ENCODE measurements at places on chromosomes 12 and 14. TPM values are rescaled to one million over a fixed set of nuclear protein-coding genes. Genes with fewer than 3 reads are reported as not detected.

GRCh38 chr12:10361084-10361483 lies 28.8 kb downstream of the KLRK1 start:
- DNase-seq: peak; percentile 70

DNA sequence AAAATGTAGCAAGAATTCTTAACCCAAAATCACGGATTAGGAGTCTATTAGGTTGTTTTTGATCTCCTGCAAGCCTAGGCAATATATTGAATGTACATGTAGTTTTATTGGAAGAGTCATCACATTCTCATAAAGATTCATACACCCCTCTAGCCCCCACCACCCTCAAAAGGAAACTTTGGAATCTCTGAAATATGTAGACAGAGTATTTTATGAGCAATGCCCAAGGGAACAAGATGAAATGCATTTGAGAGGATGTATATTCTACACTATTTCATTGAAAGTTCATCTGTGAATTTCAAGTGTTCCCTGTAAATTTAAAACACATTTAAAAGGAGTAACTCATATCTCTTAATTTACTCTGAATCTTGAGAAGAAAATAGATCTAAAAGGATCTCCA lies 103.7 kb downstream of the SYT1 start:
- DNase-seq: no peak

- DNase-seq: no peak
These were observed 14.6 kb downstream of the RAPGEF3 start for GRCh38 chr12:47744005-47744651.

DNA sequence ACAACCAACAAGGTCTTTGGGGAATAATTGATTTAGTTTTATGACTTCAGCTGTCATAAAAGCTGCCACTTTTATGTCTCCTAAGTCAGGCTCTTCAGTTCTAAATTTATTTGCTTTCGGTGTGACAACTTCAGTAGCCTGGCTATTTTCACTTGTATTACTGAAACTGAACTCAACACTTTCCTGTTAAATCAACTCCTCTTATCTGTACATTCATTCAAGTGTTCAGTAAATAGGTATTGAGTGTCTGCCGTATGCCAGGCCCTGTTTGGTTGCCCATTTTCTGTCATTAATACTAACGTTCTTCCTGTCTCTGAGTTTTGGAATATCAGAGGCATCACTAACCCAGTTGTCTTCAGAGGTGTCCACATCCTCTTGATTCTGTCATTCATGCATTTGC lies 7.5 kb downstream of the UTP20 start:
- DNase-seq: no peak

DNA sequence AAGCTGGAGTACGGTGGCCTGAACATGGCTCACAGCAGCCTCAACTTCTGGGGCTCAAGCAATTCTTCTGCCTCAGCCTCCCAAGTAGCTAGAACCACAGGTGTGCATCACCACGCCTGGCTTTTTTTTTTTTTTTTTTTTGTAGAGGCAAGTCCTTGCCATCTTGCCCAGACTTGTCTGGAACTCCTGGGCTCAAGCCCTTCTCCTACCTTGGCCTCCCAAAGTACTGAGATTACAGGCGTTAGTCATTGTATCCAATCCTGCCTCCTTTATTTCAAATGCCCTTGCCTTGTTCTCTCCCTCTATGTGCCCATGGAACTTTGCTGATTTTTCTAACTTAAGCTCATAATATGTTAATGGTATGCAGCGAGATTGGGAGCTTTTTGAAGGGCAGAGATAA lies 49.2 kb upstream of the PRICKLE1 start:
- no peak for DNase-seq

DNA sequence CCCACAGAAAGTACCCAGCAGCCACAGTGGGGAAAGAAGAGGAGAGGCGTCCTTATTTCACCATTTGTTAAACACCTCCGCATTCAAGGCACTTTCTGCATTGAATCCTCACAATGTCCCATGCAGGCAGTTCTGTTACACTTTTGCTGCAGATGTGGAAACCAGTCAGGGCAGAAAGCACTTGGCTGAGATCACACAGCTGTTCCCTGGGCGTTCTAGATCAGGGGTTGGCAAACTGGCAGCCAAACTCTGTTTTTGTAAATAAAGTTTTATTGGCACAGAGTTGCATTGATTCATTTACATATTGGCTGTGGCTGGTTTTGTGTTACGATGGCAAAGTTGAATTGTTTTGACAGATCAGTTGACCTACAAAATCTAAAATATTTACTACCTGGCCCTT lies 20.1 kb downstream of the FOXN4 start:
- no peak for DNase-seq

DNA sequence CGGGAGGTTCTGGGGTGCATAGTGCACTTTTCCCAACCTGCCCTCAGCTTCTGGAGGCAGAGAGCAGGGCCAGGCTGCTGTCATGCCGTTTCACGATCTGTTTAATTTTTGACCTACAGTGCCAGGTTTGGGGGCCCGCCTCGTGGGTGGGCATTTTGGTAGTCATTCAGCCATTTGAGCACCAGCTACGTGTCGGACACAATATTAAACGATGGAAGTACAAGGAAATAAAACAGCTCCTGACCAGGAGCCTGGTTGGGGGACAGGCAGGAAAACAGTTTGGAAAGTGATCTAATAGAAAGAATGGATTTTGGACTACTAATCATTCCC lies 708 bp downstream of the FNTB start:
- DNase-seq: no peak

- DNase-seq: no peak
These were observed 3.9 kb downstream of the CD63 start for GRCh38 chr12:55724940-55725309.

DNA sequence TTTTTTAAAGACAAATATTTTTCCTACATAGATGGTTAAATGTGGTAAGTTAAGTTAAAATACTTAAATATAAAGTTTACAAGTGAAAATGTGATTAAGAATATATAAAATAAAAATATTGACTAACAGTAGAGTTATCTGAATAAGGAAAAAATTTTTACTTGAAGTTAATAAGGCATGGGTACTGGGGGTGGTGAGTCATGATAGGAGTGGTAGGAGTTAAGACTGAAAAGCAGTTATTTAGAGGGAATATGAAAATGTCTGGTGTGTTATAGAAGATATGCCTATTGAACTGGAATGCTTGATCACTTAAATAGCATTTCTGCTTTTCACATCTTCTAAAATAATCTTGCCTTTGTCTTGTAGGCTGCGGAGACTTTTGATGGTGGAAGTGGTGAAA lies 68.7 kb downstream of the CCDC91 start:
- DNase-seq: no peak

GRCh38 chr12:107584563-107584962 lies 101.0 kb upstream of the PWP1 start:
- DNase-seq: no peak

GRCh38 chr12:4681732-4682131 lies 32.8 kb downstream of the NDUFA9 start:
- no peak for DNase-seq

DNA sequence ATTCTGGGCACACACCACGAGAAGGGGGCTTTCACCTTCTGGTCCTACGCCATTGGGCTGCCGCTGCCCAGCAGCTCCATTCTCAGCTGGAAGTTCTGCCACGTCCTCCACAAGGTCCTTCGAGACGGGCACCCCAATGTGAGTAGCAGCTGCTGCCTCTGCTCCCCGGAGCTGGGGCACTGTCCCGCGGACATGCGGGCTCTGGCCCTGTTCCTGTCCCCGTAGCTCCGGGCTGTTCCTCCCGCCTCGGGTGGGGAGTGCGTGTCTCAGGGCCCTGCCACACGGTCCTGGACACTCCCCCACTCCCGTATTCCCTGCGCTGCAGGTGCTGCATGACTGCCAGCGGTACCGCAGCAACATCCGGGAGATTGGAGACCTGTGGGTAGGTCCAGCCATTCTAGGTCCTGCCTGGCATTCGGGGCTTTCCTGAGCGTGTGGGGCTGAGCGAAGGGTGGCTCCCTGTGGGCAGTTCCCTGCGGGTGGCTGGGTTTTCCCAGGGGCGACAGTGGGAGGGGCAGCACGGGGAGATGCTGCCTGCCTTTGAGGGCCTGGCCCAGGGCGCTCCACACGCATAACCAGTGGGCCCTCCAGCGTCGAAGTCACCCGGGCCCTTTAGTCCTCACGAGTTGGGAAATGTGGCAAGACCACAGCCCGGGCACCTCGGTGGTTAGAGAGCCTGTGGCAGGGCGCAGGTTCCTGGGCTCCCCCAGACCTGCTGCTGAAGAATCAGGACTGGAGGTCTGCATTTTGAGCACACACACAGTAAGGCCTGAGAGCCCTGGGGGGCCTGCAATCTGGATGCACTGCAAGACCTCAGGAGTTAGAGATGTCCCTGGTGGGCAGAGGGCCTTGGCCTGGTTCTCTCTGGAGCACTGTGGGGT lies 13.5 kb downstream of the HIP1R start:
- no peak for DNase-seq

- no peak for DNase-seq
These were observed 51.5 kb downstream of the EID3 start for GRCh38 chr12:104354868-104355570.

GRCh38 chr12:45327823-45328383 lies 112.0 kb downstream of the ANO6 start:
- DNase-seq: no peak

DNA sequence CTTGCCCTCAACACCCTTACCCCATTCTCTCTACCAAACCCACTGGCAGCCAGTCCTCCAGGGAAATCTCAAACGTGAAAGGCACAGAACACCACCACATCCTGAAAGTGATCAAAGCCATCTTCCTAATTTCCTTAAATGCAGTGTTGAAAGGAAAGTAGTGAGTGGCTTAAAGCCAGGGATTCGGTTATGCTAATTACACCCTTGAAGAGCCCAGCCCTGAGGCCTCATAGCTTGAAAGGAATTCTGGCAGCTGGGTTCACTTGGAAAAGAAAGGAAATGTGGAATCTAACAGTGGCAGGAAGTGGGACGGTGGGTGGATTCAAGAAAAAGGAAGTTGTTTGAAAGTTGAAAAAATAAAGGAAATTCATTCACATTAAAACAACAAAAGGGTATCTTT lies 73.0 kb upstream of the FICD start:
- DNase-seq: no peak

DNA sequence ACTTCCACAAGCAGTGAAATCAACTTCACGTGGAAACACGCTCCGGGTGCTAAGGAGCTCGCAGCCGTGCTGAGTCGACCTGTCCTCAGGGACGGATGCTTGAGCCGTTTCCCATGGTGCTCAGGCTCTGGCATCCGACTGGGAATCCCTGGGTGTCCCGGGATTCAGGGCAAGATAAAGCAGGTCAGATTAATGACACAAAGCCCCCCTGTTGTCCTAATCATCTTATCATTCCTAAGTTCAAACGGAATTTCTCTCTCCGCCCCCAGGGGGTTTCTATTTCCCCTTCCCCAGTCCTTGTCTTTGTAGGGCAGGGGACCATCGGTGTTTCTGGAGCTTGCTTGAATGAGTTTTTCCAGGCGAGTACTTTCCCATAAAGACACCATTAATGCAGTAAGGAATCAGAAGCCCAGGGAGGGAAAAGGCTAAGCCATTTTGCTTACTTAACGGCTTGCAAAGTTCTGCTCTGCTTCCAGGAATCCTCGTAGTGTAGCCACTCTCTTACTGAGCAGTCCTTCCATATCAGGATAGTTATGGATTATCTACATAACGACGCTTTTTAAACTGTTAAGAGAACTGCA lies 116.5 kb downstream of the TMEM132C start:
- no peak for DNase-seq

DNA sequence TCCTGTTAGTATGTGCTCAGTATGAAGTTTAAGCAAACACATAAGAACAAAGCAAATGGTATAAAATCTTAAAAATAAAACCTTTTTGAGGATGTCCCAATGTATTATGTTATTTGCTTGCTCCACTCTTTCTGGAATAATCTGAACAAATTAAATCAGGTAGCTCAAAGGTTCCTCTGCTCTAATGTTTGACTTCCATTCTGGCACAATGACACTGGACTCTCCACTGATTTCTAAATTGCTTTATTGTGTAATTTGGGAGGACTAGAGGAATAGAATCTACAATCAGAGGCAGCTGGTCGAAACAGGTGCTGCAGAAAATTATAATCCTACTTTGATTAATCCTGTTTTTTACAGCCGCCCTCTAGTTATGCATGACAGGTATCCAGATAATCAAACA lies 523.7 kb upstream of the FOXG1 start:
- no peak for DNase-seq

GRCh38 chr12:113236539-113237399 lies 15.5 kb downstream of the TPCN1 start:
- no peak for DNase-seq

GRCh38 chr12:112752303-112752702 lies 39.2 kb upstream of the RPH3A start:
- no peak for DNase-seq

- DNase-seq: no peak
These were observed 8.5 kb downstream of the ORAI1 start for GRCh38 chr12:121634836-121635235.

DNA sequence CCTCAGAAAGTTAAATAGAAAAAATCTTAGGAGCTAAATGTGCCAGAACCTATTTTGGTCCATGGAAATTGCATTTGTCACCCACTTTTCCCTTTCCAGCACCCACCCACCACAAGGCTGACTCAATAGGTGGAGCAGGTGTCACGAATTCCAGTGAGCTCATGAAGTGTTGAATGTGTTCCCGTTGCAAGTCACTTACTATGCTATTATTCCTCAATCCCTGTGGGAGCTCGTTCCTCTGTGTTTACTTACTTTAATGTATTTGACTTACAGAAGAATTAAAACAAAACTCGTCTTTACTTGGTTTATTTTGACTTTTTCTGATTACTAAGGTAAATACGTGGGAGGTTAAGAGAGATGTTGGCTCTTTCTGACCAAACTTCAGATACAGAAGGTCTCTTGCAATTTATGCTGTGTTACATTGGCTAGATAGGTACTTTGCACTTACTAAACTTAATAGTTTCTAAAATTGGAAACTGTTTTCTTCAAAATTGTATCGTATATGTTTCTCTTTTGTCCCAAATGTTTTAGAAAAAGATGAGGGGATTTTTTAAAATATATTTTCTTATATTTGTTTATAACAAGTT lies 269.4 kb upstream of the NOVA1 start:
- no peak for DNase-seq

DNA sequence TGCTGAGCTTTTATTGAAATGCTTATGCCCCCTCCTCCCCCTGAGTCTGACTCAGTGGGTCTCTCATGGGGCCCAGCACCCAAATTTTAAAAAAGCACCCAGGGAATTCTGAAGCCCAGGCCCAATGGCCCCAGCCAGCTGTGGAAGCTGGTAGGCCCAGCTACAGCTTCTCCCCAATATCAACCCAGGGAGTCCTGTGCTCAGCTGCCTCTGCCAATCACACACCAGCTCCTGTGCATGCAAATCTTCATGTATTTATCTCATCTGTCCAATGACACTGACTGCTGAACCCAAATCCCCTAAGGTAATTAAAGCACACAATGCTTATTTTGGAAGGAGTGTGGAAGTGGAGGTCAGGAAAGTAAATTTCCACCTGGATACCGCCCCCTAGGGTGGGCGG lies 76.3 kb downstream of the CCDC88C start:
- no peak for DNase-seq

Gene RNASE1
- 2,192 TPM for total RNA-seq

Gene TPPP2
- total RNA-seq: 201 TPM

Gene DPPA3
- 1.1 TPM for total RNA-seq

Gene ACRBP
- total RNA-seq: 172 TPM

Gene ZFYVE26
- 32.7 TPM for total RNA-seq

Gene HOXC6
- total RNA-seq: 4.0 TPM

Gene PPP1R3E
- total RNA-seq: 43.5 TPM

Gene ITPK1
- 78.3 TPM for total RNA-seq

Measured in testis (tissue), 5 donors.